ENCODE measurements at places on chromosomes 2 and 18.

GRCh38 chr2:69750246-69750645, 8.3 kb downstream of the ANXA4 start:
- no peak for DNase-seq

DNA sequence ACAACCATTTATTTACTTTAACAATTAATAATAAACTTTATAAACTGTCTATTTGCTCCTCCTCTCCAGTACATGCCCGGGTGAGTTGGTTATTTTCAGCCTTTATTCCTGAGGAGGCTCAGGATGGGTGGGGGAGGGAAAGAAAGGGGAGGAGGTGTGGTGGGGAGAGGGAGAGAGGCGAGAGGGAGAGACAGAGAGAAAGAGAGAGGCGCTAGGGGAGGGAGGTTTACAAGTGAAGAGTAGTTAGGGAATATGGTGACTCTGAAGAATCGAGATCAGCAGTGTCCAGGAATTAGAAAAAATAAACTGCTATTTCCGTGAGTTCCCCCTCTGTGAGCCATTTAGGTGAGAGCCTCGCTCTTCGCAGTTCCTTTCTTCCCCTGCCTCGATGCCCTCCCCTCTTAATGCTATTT, 138.9 kb downstream of the MEIS1 start:
- DNase-seq = no peak

- no peak for DNase-seq
Measured at GRCh38 chr2:35510636-35511035, 844.9 kb upstream of the CRIM1 start.

DNA sequence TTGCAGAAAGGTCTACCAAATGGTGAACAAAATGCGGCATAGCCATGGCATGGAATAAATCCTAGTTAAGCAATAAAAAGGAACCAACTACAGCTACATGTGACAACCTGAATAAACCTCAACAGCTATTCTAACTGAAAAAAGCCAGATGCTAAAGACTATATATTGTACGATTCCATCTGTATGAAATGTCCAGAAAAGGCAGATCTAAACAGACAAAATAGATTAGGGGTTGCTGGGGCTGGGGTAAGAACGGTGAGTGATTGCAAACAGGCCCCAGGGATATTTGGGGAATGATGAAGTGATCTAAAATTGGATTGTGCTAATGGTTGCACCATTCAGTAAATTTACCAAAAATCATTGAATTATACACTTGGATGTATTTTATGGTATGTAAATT, 2.8 kb downstream of the CCDC68 start:
- DNase-seq = no peak

DNA sequence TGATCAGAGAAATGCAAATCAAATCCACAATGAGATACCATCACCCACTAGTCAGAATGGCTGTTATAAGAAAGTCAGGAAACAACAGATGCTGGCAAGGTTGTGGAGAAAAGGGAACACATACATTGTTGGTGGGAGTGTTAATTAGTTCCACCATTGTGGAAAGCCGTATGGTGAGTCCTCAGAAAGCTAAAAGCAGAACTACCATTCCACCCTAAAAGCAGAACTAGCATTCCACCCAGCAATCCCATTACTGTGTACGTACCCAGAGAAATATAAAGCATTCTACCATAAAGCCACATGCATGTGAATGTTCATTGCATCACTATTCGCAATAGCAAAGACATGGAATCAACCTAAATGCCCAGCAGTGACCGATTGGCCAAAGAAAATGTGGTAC, 60.7 kb downstream of the ANKRD62 start:
- peak; percentile 72 for DNase-seq

- DNase-seq = no peak
Measured at GRCh38 chr18:36294031-36294430, 3.5 kb upstream of the FHOD3 start.

- DNase-seq = peak; percentile 40
Measured at GRCh38 chr2:237122214-237122666, 36.6 kb downstream of the COPS8 start.

- no peak for DNase-seq
Measured at GRCh38 chr2:49262801-49263560, 108.7 kb upstream of the FSHR start.

DNA sequence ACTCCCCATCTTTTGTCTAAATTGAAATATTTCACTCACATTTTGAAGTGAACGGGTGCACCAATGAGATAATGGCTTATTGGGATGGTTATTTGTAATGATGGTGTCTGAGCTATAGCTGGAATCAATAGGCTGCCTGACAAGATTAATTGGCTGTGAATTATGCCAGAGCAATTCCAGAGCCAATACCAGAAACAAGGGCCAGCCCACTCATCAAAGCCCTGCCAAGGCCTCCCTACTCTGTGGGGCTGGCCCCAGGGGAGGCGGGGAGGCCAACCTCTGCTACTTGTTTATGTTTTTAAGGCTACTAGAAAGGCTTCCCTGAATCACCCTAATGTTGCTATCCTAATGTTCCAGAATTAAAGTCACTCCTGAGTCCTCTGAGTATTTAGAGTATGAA, 29.1 kb upstream of the NEMP2 start:
- DNase-seq = no peak

DNA sequence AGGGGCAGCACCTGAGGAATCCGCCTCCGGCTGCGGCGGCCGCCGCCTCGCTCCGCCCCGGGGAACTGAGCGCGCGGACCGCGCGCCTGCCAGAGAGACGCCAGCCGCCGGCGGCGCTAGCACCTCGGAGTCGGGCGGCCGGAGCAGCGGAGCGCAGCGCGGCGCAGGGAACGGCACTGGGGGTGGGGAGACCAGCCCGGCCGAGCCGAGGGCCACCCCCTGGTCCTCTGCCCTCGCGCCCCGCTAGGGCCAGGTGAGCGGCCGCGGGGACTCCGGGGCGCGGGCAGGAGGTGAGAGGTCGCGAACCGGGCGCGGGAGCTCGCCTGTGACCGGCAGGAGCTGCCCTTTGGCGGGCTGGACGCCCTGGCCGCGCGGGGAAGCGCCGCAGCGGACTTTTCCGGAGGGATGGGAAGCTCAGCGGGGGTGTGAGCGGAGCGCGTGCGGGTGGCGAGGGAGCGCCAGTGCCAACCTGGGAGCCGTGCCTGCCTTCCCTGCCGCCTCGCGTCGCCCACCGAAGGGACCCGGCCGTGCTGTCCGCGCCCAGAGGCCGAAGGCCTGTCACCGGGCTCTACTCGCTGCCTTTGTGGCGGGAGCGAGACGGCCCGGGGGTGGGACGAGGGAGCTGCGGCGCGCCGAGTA, at the start of gene GREB1L:
TSS of gene GREB1L (plus strand) at position 92 of the 639 bp plus-strand sequence. CDS start 141,287 bp downstream, outside the sequence.
- peak; percentile 0 for DNase-seq

DNA sequence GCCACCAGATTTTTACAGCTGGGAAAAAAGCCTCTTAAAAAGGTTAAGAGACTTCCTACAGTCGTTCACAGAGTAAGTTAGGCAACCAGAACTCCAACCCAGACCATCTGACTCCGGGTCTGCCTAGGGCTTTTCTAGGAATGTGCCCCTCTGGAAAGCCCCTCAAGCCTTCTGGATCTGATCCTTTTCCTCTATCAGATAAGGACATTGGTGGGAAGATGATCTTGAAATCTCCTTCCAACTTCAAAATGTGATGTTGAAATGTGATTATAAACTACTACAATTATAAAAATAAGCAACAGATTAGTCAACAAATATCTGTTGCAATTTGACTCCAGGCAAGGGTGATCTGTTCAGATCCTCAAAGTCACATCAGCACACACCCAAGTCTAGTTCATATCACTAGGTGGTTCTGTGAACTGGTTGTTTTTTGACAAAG, 270.4 kb downstream of the ARHGAP15 start:
- DNase-seq = no peak

- DNase-seq = no peak
Measured at GRCh38 chr2:18777250-18777812, 188.0 kb upstream of the NT5C1B start.

DNA sequence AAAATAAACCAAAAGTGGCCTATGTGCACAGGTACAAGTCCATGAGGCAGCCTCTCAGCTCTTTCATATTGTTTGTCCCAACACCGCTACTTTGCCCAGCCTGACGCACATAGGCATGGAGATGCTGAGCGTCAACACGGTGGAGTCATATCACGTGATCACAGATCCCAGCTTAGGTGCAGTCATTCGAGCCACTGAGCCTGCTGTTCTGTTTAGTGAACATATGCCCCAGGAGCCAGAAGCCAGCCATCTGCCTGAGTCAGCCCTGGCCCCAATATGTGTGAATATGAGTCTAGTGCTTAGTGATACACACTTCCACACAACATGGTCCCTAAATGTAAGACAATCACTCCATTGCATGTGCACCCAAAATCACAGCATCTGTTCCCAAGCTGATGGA, 88.2 kb upstream of the LCLAT1 start:
- no peak for DNase-seq

- DNase-seq = no peak
Measured at GRCh38 chr2:107418708-107419107, 408.0 kb upstream of the RGPD4 start.

- DNase-seq = no peak
Measured at GRCh38 chr18:37277804-37278203, 287.8 kb downstream of the CELF4 start.

GRCh38 chr2:35651688-35652323, 703.8 kb upstream of the CRIM1 start:
- DNase-seq = no peak

DNA sequence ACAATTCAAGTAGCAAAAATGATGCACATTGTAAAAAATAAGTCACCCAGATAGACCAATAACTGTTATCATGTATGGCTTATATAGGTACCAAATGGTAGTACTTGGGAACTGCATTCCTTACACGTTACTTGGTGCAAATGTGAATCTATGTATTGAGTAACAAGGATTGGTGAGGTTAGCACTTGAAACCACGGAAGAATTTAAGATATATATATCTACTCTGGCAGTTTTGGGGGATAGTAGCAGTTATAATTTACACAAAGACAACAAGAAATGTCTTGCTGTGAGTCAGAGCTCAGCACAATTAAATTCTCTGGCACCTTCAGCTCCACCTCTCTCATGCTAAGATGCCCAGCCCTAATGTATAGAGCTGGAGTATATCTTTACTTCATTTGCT, 359.4 kb upstream of the RAB12 start:
- DNase-seq = no peak

DNA sequence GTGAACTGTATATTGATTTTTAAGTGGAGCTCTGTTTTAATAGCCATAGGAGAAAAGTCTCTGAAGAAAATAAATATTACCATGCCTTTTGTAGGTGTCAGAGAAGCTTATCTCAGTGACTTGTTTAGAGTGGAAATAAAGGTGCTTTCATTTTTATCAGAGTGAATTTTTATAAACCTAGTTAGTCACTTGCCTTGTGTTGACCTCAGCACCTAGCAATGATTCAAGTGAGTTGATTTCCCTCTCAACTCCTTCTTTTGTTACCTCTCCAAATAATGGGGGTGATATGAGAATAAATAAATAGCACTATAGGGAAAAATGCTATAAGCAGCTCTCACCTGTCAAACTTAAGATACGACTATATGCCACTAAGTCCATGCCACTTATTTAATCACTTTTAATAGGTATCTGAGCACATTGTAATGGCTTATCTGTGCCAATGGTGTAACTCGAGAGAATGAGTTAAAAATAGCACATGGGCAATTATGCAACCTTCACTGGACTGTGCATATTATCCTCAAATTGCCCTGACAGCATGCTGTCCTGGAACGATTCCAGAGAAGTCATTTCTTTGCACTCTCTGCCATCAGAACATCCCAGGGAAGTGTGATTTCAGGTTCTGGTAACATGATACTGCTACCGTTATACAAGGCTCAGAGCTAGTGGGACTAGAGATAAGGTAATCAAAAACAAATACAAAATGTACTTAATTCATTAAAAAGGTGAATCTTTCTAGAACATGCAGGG, 290.8 kb downstream of the CCDC85A start:
- no peak for DNase-seq

- DNase-seq = no peak
Measured at GRCh38 chr18:4181882-4182568, 273.1 kb downstream of the DLGAP1 start.

- DNase-seq = no peak
Measured at GRCh38 chr18:25675123-25675850, 323.3 kb upstream of the ZNF521 start.

- no peak for DNase-seq
Measured at GRCh38 chr18:11802586-11802985, 48.6 kb upstream of the CHMP1B start.

DNA sequence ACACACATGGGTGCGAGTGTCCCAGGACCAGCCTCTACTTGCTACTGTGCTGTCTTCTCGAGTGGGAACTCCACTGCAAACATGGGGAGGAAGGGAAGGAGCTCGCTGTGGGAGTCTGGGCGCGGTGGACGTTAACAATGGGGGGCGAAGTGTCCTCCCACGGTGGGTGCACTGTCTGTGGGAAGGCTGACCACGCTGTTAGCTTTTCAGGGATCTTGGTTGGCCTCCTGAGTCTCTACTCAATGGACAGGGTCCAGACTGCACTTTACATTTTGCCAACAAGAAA, 146.7 kb downstream of the MBP start:
- no peak for DNase-seq

DNA sequence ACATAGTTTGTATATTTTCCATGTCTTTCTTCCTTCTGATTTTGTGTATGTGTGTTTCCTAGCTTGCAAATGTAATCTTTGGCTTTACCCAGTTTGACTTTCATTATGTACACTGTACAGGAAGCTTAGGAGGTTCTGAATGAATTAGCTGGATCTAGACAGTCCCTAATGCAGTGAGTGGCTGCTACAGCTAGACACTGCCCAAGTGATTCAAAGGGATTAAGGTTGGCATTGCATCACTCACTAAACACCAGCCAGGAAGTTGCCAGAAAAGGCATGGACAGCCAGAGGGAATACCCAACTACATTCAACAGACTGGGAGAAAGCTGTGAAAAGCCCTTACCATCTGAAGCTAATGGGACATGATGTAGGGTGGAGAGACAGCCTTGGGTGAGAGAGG, 316.0 kb upstream of the MEX3C start:
- no peak for DNase-seq

DNA sequence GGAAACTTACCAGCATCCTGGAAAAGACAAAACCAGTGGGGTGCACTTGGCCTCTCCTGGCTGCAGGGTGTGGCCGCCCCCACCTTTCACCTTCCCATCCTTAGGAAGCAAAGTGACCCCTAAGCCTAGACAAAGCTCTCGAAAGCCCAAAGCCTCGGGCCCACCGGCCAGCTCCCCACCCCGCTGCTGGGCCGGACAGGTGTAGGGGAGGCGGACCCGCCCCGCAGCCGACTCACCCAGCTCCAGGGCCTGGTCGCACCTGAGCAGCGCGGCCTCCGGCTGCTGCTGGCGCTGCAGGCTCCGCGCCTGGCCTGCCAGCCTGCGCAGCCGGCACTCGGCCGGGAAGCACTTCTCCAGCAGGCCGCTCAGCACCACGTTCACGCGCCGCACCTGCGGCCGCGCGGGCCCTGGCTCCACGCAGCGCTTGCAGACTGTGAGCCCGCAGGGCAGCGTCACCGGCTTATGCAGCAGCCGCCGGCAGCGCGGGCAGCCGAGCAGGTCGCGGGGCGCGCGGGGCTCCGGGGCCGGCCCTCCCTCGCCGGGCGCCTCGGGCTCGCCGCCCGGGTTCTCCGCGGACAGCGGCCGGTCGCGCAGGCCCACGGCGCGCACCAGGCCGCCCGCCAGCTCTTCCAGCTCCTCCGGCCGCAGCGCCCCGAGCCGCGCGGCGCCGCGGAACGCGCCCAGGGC, 979 bp downstream of the LONRF2 start:
- no peak for DNase-seq

- no peak for DNase-seq
Measured at GRCh38 chr18:6792391-6792790, 62.9 kb downstream of the ARHGAP28 start.

Measured in inflammatory macrophage (primary cell).